ENCODE measurements at places on chromosomes 16 and 17.

DNA sequence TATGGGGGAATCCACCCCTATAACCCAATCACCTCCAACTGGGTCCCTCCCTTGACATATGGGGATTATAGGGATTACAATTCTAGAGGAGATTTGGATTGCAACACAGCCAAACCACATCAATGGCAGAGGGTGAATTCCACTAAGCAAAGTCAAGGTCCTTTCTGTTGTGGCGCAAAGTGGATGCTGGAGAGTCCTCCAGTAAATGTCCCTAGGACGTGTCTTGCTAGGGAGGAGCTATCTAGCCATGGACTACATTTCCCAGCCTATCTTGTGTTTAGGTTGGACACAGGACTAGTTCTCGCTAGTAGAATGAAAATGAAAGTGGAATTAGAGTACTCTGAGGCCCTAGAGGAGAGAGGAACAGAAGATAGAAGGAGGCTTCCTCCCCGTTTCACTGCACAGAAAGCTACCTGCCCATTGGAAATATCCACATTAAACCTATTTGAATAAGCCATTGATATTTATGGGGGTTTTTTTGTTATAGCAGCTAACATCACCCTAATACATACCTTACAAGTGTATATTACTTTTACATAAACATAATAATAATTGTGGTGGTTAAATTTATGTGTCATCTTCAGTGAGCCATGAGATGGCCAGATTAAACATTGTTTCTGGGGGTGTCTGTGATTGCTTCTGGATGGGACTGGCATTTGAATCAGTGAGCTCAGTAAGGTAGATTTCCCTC lies 56.7 kb upstream of the ERCC4 start:
- DNase-seq, result peak; percentile 1

DNA sequence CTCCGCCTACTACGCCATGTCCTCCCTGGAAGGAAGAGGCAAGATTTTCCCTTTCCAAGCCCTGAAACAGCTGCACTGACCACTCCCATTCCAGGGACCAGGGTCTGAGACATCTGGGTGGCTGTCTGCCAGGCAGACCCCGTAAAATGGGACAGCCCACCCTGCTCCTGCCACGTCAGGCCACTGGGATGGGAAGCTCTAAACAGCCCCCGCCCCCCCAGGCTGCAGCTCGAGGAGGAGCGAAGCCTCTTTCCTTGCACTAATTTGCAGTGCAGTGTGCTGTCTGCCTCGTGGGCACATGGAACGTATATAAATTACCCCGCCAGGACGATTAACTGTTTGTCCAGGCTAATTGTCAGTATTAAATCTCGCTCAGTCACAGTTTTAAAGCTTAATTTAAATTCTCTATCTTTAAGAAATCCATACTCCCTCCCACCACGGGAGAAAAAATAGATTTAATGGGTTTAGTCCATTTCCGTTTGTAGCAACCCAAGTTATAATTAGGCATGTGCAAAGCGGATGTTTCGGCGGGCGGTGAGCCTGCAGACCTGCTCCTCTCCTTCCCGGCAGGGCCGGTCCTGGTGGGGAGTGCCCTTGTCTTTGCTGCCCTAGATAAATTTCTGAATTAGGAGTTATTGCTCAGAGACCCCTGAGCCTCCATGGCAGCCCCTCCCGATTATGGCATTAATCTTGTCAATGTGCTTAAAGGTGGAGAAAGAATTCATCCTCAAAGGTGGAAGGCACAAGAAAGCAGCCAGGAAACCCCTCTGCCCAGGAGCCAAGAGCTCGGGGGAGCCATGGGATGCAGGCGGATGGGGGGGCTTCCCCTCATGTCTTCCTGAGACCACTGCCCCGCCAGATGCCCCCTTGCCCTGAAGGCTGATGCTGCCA lies 268.0 kb upstream of the TNRC6C start:
- no peak for DNase-seq

DNA sequence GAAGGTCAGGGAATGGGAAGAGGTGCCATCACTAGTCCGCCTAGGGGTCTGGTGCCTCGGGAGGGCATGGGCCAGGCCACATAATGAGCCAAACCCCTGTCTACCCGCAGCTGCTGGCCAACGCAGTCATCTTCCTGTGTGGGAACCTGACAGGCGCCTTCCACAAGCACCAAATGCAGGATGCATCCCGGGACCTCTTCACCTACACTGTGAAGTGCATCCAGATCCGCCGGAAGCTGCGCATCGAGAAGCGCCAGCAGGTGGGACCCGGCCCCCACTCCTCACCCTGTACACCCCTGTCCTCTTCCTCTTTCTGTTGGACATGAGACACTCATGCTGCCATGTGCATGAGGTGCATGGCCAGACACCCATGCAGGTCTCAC lies 26.2 kb downstream of the ADCY7 start:
- no peak for DNase-seq

DNA sequence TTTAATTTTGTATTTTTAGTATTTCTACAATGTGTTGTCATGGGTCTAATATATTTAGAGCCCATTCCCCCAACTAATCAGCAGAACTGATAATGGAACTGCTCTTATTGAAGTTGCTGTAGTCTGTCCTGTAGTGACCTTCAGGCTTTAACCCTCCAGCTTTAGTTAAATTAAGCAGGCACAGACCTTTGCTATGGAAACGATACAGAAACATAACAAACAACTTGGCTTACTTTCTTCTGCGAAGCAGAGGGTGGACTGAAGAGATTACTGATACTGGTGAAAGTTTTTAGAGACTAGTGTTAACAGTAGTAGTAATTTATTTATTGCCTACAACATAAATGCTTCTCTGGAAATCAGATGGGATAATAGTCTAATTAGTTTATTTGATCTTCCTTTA lies 61.4 kb downstream of the NFATC3 start:
- peak; percentile 72 for DNase-seq
